ENCODE measurements at places on chromosomes 12 and 14.

DNA sequence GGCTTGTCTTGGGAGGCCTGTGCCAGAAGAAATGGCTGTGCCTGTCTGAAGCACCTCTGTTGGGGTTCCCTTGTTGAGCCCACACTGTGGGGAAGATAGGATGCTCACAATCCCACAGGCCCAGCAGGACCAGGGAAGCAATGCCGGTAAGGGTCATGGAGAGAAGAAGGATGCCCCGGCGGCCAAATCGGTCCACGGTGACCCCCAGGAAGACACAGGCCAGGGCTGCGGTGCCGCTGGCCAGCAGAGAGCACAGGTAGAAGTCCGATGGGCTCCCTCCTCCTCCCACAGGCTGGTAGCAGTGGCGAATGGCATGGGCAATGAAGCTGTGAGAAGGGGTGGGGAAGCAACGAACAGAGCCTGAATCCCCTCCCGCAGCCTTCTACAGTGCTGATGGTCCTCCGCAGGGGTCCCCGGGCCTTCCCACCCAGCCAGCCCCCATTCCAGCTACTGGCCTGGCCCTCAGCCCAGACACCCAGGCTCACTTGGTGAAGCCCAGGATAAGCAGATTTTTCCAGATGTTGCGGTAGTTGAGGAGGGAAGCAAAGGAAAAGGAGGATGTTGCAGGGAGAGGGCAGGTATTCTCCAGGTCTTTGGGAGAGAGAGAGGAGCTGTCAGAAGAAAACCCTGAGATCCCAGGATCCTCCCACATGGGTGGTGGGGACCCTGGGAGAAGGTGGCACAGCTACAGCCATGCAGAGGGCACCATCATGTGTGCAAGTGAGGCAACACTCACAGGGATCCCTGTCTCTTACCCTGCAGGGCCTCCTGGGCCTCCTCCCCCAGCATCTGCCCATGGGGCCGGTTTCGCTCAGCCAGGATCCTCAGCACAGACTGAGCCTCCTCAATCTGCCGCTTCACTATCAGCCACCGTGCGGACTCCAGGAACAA lies 5.0 kb downstream of the SLC22A17 start:
- H3K36me3 ChIP-seq: peaks cover 2% of the 10 kb centered on the region
- no peak for DNase-seq
- H3K27me3 ChIP-seq: peaks cover 60% of the 10 kb centered on the region
- H3K4me1 ChIP-seq: no peaks in the 10 kb centered on the region
- H3K27ac ChIP-seq: no peak overlapping the region

DNA sequence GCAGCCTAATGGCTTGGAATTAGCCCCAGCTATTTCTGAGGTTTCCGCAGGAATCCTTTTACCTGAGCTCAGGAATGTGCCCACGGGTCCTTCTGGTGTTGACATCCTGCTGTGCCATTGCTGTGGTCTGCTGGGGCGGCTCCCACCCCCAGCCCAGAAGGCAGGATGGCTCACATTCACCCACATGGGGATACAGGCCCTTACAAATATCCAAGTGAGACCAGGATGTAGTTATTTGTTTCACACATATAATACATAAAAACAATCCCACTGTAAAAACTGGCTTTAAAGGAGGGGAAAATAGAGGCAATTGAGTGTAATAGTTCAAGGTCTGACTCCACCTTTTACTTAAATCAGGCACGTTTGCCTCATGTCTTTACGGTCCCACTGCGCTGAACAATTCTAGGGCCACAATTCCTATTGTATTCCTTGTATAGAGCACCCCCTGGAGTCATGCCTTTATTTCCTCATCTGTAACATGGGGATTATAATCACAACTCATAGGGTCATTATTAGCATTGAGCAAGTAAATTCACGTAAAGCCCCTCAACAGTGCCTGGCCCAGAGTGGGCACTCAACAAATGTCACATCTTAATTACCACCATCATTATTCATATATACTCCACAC lies 57.2 kb upstream of the FICD start:
- H3K27me3 ChIP-seq: peaks cover 67% of the 10 kb centered on the region
- DNase-seq: no peak
- no peaks in the 10 kb centered on the region for H3K4me1 ChIP-seq
- H3K27ac ChIP-seq: no peak overlapping the region
- no peak overlapping the region for H3K4me3 ChIP-seq
- no peaks in the 10 kb centered on the region for H3K36me3 ChIP-seq

GRCh38 chr14:89242652-89243279 lies 174.3 kb downstream of the FOXN3 start:
- H3K4me3 ChIP-seq: no peak overlapping the region
- peak overlapping the region; percentile 19 for H3K27ac ChIP-seq

- no peaks in the 10 kb centered on the region for H3K4me1 ChIP-seq
- no peak for DNase-seq
- H3K27ac ChIP-seq: no peak overlapping the region
- H3K4me3 ChIP-seq: no peak overlapping the region
Measured at GRCh38 chr14:86481104-86481503, 951.2 kb downstream of the FLRT2 start.

GRCh38 chr12:121376754-121377697 lies 22.9 kb upstream of the RNF34 start:
- H3K36me3 ChIP-seq: peaks cover 3% of the 10 kb centered on the region
- H3K27me3 ChIP-seq: no peaks in the 10 kb centered on the region
- no peaks in the 10 kb centered on the region for H3K4me1 ChIP-seq
- no peak overlapping the region for H3K4me3 ChIP-seq
- H3K27ac ChIP-seq: no peak overlapping the region
- DNase-seq: no peak

- peaks cover 27% of the 10 kb centered on the region for H3K4me1 ChIP-seq
- no peak for DNase-seq
- H3K4me3 ChIP-seq: no peak overlapping the region
- peaks cover 67% of the 10 kb centered on the region for H3K36me3 ChIP-seq
Measured at GRCh38 chr12:109988903-109989302, 7.3 kb downstream of the GIT2 start.

DNA sequence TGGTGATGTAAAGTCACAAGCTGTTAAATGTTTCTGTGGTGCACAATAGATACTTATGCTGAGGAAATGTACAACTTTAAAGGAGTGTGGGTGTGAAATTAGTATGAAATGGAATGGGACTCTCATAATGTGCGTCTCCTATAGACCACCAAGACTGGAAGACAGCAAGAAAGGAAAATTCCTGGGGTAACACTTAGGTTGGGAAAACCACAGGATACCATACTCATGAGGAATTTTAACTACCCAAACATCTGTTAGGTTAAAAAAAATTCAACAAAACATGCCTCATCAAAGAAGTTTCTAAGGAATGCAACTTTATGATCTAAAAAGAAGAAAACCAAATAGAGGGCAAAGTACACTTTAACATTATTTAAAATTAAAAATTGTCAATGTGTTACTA lies 113.7 kb upstream of the MYF6 start:
- no peaks in the 10 kb centered on the region for H3K36me3 ChIP-seq
- no peaks in the 10 kb centered on the region for H3K27me3 ChIP-seq
- no peak for DNase-seq

- DNase-seq: no peak
- H3K27me3 ChIP-seq: peaks cover under 1% of the 10 kb centered on the region
- H3K4me3 ChIP-seq: no peak overlapping the region
- H3K36me3 ChIP-seq: no peaks in the 10 kb centered on the region
Measured at GRCh38 chr12:15446807-15447206, 124.5 kb downstream of the PTPRO start.

DNA sequence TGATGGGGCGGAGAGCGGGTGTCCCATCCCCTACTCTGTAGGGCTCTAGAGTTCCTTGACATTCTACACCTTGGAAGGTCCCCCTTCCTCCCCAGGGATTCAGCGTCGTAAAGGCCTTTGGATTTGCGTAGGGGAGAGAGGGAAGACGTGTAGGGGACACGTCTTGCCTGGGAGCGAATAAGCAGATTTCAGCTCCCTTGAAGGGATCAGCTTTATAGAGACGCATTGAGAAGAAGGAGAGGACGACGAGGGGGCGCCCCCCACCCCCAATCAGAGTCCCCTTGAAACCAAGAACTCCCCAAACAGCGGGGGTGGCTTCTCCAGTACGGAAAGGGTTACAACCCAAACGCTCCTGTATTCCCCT lies 324 bp downstream of the CALCOCO1 start:
- peak overlapping the region; percentile 87 for H3K4me3 ChIP-seq
- H3K36me3 ChIP-seq: peaks cover 24% of the 10 kb centered on the region

DNA sequence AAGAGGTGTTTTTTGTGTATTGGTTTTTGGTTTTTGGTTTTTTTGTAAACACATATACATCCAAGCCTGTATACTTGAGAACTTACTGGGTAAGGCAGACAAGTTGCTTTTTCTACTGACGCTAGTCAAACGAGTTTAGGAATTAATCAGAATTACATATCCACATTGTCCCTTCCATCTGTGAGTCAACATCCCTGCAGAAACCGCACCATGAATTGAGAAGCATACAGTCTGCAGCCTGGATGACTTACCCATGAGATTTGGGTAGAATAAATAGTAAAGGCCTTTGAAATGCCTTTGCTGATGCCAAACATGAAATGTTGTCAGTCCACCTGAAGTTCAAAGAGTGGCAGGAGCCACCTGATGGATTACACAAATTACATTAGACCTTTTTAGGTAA lies 21.4 kb upstream of the C12orf42 start:
- DNase-seq: no peak
- no peaks in the 10 kb centered on the region for H3K27me3 ChIP-seq
- no peak overlapping the region for H3K4me3 ChIP-seq
- H3K4me1 ChIP-seq: no peaks in the 10 kb centered on the region
- no peaks in the 10 kb centered on the region for H3K36me3 ChIP-seq
- H3K27ac ChIP-seq: no peak overlapping the region

DNA sequence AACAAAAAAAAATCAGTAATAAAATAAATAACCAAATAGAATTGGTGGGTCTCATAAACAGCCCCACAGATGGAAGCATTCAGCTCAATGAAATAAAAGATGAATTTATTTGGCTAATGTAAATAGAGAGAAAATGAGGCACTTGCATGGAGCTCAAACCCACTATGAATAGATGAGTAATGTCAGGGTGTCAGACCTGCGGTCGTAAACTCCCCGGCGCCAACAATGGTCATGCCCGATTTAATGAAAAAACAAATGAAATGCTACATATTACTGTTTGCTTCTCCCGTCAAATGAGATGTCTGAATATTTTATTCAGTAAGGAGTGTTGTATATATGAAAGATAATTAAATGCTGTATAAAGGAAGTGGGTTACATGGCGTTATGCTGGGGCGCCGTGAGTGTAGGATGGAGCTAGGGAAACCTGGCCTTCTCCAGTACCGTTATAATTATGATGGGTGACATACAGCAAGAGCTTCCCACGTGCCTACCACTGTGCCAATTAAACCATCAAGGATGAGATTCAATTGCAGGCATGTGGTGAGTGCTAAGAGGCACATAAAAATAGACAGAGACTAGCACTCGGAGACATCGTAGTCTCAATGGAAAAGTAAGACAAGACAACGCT lies 648.1 kb downstream of the BCL11B start:
- DNase-seq: no peak
- H3K27me3 ChIP-seq: no peaks in the 10 kb centered on the region
- no peak overlapping the region for H3K4me3 ChIP-seq

DNA sequence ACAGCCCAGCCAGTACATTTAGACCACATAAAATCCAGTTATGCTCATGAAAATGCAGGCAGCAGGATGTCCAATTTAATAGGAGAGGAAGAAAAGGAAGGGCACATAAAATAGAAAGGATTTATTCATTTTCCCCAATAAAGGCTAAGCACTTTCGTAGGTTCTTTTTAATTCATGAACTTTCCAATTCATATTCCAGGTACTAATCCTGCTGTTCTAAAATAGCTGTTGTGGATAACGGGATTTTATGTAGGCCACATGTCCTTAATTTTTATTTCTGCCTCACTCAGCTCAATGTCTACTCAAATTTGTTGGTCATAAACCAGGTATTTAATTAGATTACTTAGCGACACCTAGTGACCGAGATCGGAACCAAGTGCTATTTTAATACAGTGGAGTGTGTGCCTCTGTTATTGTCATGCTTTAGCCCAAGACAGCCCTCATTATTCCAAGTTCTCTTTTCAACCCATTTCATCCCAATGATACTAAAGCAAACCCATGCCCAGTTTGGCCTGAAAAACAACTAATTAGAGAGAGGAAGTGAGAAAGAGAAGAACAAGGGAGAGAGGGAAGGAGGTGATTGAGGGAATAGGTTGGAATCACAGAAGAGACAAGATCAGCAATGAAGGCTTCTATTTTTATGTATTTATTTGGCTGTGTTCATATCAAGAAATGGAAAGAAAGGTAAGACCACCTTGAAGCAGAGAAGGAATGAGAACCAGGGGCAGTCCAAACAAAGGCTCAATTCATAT lies 45.9 kb upstream of the IFNG-AS1 start:
- DNase-seq: peak; percentile 36
- H3K27ac ChIP-seq: no peak overlapping the region
- H3K36me3 ChIP-seq: peaks cover 4% of the 10 kb centered on the region
- H3K4me1 ChIP-seq: peaks cover 5% of the 10 kb centered on the region

GRCh38 chr12:93379326-93379980 lies 1.7 kb downstream of the NUDT4 start:
- H3K27me3 ChIP-seq: no peaks in the 10 kb centered on the region
- DNase-seq: no peak
- peaks cover 16% of the 10 kb centered on the region for H3K36me3 ChIP-seq
- H3K4me1 ChIP-seq: peaks cover 52% of the 10 kb centered on the region
- H3K4me3 ChIP-seq: peak overlapping the region; percentile 99
- H3K27ac ChIP-seq: peak overlapping the region; percentile 98

- no peaks in the 10 kb centered on the region for H3K27me3 ChIP-seq
- no peak overlapping the region for H3K4me3 ChIP-seq
- DNase-seq: no peak
- H3K27ac ChIP-seq: no peak overlapping the region
- H3K36me3 ChIP-seq: no peaks in the 10 kb centered on the region
Measured at GRCh38 chr12:84455598-84455997, 457.0 kb downstream of the SLC6A15 start.

DNA sequence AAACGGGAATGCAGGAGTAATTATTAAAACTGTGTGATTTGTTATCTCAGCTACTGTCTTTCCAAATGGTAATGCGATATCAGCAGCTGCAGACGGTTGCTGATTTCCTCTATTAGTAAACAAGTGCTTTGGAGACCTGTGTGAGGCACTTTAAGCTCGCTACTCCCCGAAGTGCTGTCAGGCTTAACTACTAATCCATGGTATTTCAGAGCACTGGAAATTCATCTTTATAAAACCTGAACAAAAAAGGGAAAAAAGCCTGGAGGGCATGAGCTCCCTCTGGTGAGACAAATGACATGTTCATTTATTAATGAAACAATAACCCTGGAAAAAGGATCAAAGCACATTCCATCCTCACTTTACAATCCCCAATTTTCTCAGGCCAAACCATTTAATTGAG lies 143.6 kb upstream of the OTX2 start:
- H3K4me1 ChIP-seq: no peaks in the 10 kb centered on the region
- no peak overlapping the region for H3K27ac ChIP-seq
- no peak overlapping the region for H3K4me3 ChIP-seq
- no peak for DNase-seq
- peaks cover 10% of the 10 kb centered on the region for H3K27me3 ChIP-seq

All from central memory CD8-positive, alpha-beta T cell (primary cell).